ENCODE measurements at places on chromosomes 3 and 15.

DNA sequence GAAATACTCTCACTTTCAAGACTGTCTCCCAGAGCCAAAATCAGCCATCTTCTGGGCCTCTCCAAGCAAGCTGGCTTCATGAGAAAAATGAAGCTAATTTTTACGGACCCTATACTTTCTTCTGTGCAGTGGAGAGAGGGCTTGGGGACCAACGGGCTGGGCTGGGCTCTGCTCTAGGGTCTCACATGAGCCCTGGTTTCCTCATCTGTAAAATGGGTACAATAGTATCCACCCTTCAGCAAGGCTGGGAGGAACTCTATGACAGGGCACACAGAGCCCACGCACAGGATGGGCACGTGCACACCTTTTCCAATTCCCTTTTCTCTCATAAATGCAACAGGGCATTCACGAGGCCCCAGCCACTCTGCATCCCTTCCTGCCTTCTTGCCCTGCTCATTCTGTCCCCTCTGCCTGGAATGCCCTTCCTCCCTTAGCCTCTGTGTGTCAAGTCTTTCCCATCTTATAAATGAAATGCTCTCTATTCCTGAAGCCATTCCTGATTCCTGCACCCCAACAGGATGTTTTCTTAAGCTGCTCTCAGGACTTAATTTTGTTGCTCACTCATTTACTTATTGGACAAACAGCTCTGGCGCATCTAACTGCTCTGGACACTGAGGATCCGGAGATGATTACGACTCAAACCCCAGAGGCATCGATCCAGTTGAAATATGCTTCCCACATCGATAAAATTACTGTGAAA is 32.9 kb upstream of the SEC13 start:
- DNase-seq, result no peak

GRCh38 chr15:98903377-98904018 is 104.1 kb downstream of the PGPEP1L start:
- no peak for DNase-seq

DNA sequence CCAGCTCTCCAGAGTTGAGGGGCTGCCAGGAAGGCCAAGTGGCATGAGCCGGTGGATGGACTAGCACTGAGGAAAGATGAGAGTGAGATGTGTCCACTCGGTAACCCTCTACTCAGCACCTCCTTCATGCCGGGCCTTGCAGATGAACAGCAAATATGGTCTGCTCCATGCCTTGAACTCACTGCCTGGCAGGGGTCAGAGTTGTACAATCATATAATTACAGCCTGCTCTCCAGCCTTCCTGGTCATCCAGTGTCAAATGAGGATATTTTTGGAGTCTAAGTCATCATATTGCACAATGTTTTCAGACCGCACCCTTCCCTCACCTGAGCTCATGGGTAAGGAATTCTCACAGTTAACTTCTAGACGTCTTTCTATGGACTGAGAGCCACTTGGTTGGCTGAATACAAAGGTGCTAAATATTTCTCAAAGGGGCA is 4.9 kb downstream of the MGLL start:
- DNase-seq, result no peak

DNA sequence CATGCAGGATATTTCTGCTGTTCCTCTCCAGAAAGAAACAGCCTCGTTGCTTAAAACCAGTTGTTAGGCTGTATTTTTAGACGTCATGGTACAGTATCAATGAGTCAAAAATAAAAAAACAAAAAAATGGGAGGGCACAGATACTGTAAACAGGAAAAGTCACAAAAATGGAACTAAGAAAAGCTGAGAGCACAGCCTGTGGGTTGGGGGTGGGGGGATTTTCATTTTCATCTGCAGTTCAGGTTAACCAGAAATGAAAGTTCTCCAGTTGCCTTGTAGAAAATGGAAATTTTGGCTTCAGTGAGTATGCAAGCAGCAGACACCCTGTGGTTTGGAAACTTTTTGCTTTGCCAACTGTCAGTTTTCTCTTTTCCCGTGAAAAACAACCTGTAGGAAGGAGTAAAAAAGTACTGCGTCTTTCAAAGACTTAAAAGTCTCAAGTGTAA is 59.0 kb downstream of the FRMD4B start:
- DNase-seq, result no peak

GRCh38 chr3:194522579-194523046 is 35.8 kb upstream of the ATP13A3 start:
- DNase-seq, result no peak

- no peak for DNase-seq
Observed at GRCh38 chr15:87269566-87269965, 987.0 kb downstream of the NTRK3 start.

- no peak for DNase-seq
Observed at GRCh38 chr15:73628976-73629797, 4.0 kb downstream of the NPTN start.

GRCh38 chr3:111106993-111107661 is 35.5 kb downstream of the NECTIN3 start:
- no peak for DNase-seq

- DNase-seq, result no peak
Observed at GRCh38 chr3:60399861-60400845, 851.1 kb downstream of the FHIT start.

DNA sequence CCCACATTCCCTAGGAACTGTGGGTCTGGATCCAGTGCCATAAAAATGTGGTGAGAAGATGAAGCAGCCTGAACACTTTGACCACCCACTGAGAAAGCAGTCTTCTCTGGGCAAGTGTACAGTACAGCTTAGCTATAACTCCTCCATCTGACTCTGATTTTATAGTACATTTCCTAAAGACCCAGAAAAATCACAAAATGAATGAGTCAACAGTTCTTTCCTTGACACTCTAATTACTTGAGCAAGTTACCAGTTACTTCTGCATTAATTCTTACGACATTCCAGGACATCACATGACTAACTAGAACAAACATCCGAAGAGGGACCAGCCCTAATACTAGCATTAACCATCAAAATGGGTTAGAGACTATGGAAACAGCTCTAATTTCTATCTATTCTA is 148.1 kb upstream of the PEX5L start:
- DNase-seq, result no peak
